Stimulated activated CD4-positive, alpha-beta T cell treated with anti-CD3 and anti-CD28 coated beads, Interleukin-15, amount 100 ng/mL, for 24 hours (primary cell): ENCODE measurements at places on chromosomes 12 and 14.

DNA sequence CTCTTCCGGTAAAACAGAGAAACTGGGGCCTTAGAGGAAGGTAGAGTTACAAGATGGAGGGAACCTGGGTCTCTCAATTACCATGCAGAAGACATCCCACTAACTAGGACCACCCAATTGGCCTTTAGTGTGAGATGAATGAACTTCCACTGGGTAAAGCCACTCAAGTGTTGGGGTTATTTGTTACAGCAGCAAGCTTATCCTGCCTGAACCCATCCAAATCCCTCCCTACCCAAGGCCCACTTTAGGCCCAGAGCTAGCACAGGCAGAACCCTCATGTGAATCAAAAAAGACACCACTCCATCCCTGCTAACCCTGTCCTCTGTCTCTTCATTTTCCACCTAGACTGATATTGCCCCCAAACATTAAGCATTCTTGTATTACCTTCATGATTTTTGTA, 746.7 kb upstream of the TBX3 start:
- DNase-seq: no peak

GRCh38 chr12:115968211-115968610, 309.3 kb downstream of the MED13L start:
- DNase-seq: no peak

GRCh38 chr14:40365305-40365704, 933.1 kb upstream of the FBXO33 start:
- DNase-seq: no peak

GRCh38 chr14:90796329-90796728, 19.9 kb downstream of the TTC7B start:
- no peak for DNase-seq

DNA sequence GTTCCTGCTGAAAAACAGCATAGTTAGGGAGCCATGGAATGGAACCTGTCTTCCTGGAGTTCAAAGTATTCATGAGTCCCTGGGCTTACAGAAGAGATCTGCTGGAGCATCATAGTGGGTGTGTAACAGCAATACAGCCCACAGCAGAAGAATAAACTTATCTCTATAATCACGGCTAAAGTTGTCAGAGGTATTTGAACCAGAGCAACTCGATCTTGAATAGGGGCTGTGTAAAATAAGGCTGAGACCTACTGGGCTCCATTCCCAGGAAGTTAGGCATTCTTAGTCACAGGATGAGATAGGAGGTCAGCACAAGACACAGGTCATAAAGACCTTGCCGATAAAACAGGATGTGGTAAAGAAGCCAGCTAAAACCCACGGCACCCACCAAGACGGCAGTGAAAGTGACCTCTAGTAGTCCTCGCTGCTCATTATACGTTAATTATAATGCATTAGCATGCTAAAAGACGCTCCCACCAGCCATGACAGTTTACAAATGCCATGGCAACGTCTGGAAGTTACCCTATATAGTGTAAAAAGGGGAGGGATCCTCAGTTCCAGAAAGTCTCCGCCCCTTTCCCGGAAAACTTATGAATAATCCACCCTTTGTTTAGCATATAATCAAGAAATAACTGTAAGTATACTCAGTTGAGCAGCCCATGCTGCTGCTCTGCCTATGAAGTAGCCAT, 223.4 kb downstream of the PCNX1 start:
- no peak for DNase-seq

- DNase-seq: no peak
These were observed 61.2 kb upstream of the VASH1 start for GRCh38 chr14:76699939-76700590.

- DNase-seq: peak; percentile 24
These were observed 644 bp upstream of the PPP4R4 start for GRCh38 chr14:94173471-94173884.

DNA sequence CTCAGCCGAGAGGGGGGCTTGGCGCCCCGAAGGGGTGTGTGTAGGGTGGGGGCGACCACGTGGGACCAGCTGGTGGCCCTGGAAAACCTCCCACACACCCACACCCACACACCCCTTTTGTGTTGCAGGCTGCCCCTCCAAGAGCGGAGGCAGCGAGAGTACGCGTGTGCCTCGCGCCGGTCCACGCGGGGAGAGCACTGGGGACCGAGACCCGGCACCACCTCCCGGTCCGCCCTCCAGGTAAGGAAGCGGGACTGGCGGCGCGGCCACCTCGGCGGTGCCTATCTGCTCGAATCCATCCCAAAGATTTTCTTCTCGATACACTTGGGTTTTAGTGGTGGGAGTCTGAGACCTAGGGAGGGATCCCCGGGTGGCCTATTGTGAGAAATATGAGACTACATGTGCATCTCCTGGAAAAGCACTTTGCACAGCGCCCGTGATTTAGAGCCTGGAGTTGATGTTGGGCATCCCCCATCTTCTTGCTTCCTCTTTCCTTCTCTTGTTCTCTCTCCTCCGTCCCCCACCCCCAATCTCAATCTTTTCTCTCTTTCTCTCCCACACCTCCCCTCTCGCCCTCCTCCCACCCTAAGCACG, 393 bp downstream of the SYT1 start:
- no peak for DNase-seq

DNA sequence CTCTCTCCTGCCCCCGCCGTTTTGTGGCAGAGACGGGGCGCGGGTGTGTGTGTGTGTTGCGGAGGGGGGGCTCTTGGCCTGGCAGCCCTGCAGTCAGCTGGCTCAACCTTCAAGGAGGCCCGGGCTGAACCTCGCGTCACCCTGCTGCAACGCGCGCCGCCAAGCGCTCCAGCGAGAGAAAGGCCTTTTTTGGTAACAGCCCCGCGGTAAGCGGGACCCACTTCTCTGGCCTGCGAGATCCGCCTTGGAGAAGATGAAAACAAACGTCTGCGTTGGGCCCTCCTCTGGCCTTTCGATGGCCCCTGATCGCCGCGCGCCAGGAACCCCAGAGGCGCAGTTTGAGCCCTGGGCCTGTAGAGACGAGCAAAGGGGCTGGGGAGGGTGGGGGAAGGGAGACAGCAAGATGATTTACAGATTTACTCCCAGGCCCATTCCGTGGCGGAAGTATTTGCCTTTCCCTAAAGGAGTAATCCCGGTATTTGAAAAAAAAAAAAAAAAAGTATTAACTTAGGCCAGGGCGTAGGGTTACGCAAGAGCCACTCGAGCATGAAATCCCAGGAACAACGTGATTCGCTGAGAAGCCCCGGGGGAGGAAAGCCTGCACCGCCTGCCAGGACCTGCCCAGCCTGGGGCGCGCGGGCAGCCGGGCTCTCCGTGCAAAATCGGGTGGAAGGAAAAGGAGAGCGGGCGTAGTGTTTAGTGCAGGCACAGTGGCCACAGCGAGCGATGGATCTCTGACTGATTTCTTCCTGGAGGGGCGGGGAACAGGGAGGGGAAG, 4.5 kb upstream of the IRF2BPL start:
- peak; percentile 88 for DNase-seq

DNA sequence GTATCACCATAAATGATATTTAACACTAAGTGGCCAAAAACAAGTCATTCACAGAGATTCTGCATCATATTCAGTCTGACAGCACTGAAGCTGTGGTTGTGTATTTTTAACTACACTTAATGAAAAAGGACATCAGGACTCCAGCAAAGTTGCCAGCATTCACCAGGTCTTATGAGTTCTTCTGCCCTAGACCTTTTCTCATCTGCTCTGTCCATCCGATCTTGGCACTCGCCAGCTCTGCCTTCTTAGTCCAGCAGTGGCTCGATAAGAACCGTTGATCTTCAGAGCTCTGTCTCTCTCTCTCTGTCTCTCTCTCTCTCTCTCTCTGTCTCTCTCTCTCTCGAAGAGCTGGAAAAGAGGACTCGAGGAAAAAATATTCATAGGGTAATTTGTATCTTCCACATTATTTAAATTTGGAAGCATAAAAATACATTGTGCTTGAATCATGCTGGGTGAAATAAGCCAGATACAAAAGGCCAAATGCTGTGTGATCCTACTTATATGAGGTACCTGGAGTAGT, 232.2 kb downstream of the FBXL14 start:
- DNase-seq: no peak

DNA sequence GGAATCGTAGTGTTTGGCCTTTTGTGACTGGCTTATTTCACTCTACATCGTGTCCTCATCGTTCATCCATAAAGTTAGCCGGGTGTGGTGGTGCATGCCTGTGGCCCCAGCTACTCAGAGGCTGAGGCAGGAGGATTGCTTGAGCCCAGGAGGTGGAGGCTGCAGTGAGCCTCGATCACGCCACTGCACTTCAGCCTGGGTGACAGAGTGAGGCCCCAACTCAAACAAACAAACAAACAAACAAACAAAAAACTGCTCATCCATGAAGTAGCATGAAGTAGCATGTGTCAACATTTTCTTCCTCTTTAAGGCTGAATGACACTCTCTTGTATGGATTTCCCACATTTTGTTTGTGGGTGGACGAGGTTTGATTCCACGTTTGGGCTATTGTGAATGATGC, 44.0 kb upstream of the MEG3 start:
- DNase-seq: no peak

GRCh38 chr12:62006076-62006732, 254.0 kb upstream of the USP15 start:
- DNase-seq: peak; percentile 27

DNA sequence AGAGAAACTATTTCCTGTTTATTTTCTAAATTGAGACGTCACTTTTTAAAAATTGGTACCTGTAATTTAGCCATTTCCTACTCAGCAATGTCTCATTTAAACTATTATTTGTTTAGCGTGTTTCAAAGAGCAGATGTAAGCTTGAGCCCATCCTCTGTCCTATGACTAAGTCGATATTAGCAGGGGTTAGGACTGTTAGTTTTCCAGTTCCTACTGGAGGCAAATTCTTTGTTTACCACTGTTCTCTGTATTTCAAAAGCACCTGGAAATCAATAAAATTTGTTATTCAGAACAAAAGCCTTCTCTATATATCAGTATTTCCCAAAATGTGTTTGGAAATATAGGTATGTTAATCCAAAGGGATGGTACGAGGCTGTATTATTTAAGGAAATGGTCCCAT, 42.4 kb downstream of the MDM2 start:
- DNase-seq: no peak

- DNase-seq: no peak
These were observed 3.0 kb downstream of the FOXA1 start for GRCh38 chr14:37591941-37592481.

- no peak for DNase-seq
These were observed 17.1 kb downstream of the NUBPL start for GRCh38 chr14:31578266-31578665.

- no peak for DNase-seq
These were observed 29.7 kb upstream of the SFSWAP start for GRCh38 chr12:131681257-131681620.

GRCh38 chr12:73106296-73106695, 834.1 kb downstream of the TRHDE start:
- no peak for DNase-seq

DNA sequence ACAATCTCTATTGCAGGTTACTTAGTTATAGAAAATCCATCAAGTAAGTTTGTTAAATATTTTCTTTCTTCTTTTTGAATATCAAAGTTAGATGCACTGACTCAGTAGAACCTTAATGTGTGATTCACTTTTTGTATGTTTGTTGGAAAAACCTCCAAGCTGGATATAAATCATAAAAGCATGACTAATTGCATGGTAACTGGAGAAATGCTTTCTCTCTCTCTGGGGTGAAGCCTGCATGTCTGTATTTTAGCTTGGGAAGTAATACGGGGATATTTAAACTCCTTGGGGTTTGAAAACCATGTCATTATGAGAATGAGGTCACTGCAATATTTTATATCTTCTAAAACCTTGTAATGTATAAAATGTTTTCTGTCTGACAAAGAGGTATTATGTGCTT, 58.6 kb upstream of the MYF6 start:
- no peak for DNase-seq

DNA sequence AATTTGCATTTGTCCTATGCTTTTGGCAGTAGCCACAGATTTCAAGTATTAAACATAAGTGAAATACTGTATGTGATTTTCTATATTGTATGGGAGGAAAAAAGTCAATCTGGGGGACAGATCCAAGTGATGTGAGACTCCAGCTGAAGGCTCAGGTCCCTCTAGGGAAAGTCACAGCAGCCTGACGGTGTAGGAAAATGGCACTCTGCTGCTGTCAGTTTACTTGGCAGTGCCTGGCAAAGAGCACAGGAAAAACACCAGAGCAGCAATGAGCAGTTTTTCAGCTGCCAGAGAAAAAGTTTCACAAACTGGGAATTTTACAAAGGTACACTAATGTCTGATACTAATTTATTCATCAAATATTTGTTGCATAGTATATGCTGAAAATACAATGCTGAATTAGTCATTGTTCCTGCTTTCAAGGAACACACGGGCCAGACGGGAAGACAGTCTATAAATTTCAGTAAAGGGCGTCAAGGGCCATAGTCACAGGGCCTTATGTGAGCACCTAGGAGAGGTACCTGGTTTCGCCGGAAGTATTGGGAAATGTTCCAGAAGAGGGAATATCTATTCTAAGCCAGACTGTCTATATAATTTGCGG, 66.2 kb upstream of the SLC38A2 start:
- no peak for DNase-seq

DNA sequence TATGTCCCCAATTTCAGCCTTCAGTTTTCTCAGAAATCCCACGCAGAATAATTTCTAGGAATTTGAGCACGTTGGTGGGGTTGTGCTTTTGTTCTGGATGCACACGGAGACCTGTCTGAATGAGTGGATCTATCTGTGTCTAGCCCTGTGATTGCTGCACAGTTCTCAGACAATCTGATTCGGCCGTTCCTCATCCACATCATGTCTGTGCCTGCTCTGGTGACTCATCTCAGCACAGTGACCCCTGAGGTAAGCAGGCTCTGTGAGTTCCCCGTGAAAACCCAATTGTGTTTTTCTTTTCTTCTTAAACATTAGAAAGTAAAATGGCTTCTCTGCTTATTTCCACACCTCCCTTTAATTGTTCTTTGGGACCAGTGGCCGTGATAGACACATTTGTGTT, 20.2 kb downstream of the UBE3B start:
- DNase-seq: no peak

DNA sequence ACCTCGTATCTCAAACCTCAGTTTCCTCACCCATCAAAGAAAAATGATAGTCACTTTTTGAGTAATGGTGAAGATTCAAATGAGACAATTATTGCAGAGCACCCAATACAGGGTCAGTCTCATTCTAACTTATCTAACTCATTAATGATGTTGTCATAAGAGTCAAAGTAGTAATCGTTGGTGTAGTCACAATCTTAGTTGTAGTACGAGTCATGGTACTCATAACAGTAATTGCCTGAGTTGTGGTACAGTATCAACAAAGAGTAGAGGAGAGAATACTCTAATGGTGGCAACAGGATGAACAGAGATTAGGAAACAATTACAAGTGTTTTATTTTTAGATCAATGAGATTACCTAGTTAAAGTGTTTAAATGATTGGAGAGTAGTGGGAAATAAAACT, 93.6 kb upstream of the TMTC2 start:
- DNase-seq: no peak
